ENCODE measurements at places on chromosomes 11 and 22.

- no peak for DNase-seq
These were observed 253.4 kb downstream of the JRKL start for GRCh38 chr11:96643173-96643572.

GRCh38 chr11:32821517-32821916 is 8.2 kb upstream of the PRRG4 start:
- no peak for DNase-seq

- DNase-seq, result no peak
These were observed 24.2 kb upstream of the OR6X1 start for GRCh38 chr11:123778511-123778910.

GRCh38 chr22:43435851-43436811 is 24.3 kb downstream of the MPPED1 start:
- no peak for DNase-seq

- DNase-seq, result no peak
These were observed 19.4 kb upstream of the GSTP1 start for GRCh38 chr11:67564230-67564629.

DNA sequence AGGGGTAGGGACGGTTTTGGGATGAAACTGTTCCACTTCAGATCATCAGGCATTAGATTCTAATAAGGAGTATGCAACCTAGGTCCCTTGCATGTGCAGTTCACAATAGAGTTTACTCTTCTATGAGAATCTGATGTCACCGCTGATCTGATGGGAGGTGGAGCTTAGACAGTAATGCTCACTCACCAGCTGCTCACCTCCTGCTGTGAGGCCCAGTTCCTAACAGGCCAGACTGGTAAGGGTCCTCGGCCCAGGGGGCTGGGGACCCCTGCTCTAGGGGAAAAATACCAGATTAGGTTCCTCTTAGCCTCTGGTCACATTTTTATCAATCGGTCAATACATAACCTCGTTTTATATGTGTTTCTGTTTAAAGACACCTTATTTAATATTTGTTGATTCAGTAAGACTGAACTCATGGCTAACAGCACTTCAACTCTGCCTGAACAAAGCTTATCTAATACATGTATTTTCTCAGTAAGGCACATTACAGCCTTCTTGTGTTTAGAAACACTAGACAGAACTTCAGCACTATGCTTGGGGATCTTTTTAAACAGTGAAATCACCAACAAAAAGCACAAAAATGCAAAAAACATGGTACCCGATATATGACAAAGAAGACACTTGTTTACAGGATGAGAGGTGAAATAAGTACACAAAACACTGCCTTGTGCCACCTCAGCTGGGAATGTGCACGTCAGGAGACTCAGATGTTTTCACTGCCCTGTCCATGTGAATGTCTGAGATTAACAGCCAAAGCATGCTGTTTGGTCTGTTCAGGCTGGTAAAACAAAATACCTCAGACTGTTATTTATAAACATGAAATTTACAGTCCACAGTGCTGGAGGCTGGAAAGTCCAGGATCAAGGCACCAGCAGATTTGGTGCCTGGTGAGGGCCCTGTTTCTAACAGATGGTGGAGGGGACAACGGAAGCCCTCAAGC is 107.5 kb downstream of the USP35 start:
- no peak for DNase-seq

DNA sequence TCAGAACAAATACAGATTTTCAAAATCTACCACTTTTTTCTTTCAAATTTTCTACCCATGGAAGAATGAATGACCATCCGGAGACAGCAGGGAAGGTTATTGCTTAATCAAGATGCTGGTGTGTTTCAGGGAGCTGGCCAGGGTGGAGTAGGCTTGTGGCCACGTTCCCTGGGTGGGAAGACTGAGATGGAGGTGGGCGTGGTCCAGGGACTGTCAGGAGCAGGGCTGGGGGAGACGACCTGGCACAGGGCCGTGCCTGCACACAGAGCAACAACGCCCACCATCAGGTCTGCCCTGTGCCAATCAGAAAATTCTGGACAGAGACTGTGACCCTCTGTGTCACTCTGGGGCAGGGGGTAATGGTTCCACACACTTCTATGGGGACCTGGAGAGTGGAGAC is 7.1 kb upstream of the APOBEC3H start:
- DNase-seq, result no peak

GRCh38 chr11:86167499-86168164 is 76.9 kb upstream of the EED start:
- DNase-seq, result no peak

- no peak for DNase-seq
These were observed 17.7 kb downstream of the DCHS1 start for GRCh38 chr11:6637871-6638270.

DNA sequence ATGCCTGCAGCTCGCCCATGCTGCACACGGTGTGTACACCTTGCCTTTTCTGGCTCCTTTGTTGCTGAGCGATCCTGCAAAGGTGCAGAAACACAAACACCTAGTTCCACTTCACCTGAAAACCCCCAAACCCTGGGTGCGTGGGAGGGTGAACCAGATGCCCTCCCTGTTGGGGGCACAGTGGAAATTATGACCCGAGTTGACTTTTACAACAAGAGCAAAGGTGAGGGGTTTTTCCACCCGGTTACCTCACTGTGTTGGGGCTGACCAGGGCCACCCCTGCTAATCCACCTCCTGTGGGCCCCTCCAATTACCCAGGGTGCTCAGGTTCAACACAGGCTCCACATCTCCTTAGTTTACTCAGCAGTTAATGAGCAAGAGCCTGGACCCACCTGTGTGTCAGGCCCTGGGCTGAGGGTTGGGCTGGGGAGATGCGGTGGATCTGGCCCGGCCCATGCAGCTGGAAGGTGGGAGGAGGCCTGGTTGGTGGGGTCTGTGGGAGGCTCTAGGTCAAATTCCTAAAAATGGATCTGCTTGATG is 42.1 kb downstream of the LRRC32 start:
- DNase-seq, result no peak
